ENCODE measurements at places on chromosomes 1 and 21.

GRCh38 chr1:199821029-199821779, 206.3 kb upstream of the NR5A2 start:
- no peak for DNase-seq

GRCh38 chr1:62589321-62589720, 8.0 kb upstream of the ANGPTL3 start:
- DNase-seq: no peak

GRCh38 chr1:1432951-1433803, 2.3 kb upstream of the VWA1 start:
- DNase-seq: peak; percentile 94

GRCh38 chr1:37765916-37766664, 1.2 kb upstream of the EPHA10 start:
- DNase-seq: no peak

Measured in upper lobe of left lung (tissue), 6 donors.